Naive thymus-derived CD4-positive, alpha-beta T cell (primary cell): ENCODE measurements at places on chromosomes 1 and 21.

GRCh38 chr21:24112020-24112419, 1495.3 kb downstream of the MRPL39 start:
- H3K36me3 ChIP-seq = no peaks in the 10 kb centered on the region

DNA sequence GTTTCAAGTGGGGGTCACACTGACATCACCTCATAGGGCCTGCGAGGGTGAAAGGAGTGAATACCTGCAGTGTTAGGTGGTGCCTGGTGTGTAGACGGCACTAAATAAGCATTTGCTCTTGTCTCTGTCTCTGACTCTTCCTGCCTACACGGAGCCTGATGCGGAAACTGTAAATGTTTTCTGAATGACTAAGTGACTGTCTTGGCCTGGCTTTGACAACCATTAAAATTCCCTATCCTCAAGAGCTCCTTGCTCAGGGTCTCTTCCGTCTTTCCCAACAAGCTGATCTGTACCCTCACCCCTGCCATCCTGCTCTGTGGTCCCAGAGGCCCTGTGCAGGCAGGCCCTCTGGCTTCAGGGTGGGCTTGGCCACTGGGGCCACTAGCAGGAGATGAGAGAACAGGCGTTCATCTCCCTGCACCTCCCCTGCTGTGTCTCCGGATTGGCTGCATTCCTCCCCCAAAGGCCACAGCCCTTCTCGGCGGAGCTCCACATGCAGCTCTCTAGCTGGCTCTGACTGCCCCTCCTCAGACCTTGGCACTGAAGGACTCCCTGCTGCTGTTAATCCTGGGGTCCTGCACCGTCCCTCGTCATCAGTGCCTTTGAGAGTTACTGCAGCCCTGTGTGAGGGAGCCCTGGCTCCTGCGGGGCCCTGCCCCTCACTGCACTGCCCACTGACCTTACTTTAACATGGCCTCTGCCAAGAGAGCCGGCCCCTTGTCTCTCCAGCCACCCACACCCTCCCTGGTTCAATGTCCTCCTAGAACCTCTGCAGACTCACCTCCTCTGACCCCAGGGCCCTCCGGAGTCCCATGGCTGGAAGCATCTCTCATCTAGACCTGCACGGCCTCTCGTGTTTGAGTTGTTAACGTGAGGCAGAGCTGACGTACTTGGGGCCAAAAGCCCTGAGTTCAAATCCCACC, 211.1 kb downstream of the MATN1 start:
- H3K36me3 ChIP-seq = no peaks in the 10 kb centered on the region
- no peak overlapping the region for H3K27ac ChIP-seq
- DNase-seq = no peak
- H3K4me3 ChIP-seq = no peak overlapping the region

GRCh38 chr1:66342707-66343106, 191.2 kb upstream of the SGIP1 start:
- peaks cover 71% of the 10 kb centered on the region for H3K4me1 ChIP-seq
- no peaks in the 10 kb centered on the region for H3K27me3 ChIP-seq
- no peak overlapping the region for H3K4me3 ChIP-seq

GRCh38 chr1:77371396-77371795, 89.6 kb downstream of the AK5 start:
- peaks cover 18% of the 10 kb centered on the region for H3K4me1 ChIP-seq
- H3K27ac ChIP-seq = no peak overlapping the region
- no peaks in the 10 kb centered on the region for H3K36me3 ChIP-seq
- H3K4me3 ChIP-seq = no peak overlapping the region
- no peaks in the 10 kb centered on the region for H3K27me3 ChIP-seq
- DNase-seq = no peak

DNA sequence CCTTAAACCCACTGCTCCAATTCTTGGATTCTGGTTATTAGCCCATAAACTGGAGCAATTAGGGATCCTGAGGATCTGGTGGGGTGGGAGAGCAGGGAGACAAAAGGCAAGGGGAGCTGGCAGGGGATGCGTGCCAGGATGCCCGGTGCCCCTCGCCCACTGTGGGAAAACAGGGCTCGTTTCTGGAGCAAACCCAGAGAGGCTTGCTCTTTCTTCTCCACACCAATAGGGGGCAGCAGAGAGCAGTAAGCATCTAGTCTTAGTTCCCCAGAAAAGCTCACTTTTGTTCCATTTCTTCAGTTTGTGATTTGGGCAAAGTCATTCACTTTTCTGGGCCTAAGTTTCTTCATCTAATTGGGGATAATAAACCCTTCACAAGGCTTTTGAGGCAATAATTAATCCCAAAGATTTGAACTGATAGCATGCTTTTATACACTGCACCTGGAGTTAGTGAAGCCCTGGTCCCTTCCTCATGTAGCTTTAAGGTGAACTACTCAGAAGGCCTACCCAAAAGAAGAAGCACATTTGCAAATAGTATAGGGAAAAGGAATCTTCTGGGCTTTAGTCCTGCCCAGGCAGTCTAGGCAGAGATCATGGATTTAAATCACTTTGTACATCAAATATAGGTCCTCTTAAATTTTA, 160.6 kb upstream of the USP24 start:
- no peaks in the 10 kb centered on the region for H3K4me1 ChIP-seq
- H3K4me3 ChIP-seq = no peak overlapping the region
- no peaks in the 10 kb centered on the region for H3K36me3 ChIP-seq
- no peak overlapping the region for H3K27ac ChIP-seq
- H3K27me3 ChIP-seq = no peaks in the 10 kb centered on the region

GRCh38 chr1:117104986-117105385, 16.6 kb downstream of the TRIM45 start:
- no peaks in the 10 kb centered on the region for H3K27me3 ChIP-seq
- DNase-seq = no peak
- no peak overlapping the region for H3K27ac ChIP-seq
- H3K4me1 ChIP-seq = no peaks in the 10 kb centered on the region
- H3K4me3 ChIP-seq = no peak overlapping the region
- H3K36me3 ChIP-seq = no peaks in the 10 kb centered on the region

GRCh38 chr1:206744683-206745082, 25.9 kb upstream of the IL19 start:
- no peak for DNase-seq
- H3K36me3 ChIP-seq = no peaks in the 10 kb centered on the region
- H3K4me1 ChIP-seq = peaks cover 6% of the 10 kb centered on the region

DNA sequence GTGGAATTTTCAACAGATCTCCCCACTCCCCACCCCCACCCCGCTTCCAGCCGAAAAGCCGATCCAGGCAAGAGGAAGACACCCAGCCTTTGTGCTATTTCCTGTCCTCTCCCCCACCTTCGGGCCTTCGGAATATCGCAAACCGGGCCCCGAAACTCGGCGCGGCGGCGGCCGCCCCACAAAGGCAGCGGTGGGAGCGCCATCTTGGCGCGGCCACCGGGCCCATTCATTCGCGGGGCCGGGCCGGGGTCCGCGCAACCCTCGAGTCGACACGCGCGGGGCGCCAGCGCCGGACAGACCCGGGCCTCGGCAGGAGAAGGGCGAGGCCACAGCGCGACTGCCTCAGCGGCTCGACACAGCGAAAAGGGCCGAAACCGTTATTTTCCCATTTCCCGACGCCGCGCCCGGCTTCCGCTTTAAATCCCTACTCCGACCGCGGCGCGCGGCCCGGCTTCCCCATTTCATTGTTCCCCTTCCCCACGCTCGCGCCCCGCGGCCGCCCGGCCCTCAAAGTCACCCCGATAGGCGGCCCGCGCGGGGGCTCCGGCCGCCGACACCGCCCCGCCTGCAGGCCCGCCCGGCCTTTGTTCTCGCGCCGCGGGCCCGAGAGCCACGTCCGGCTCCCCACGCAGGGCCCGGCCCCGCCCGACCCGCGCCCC, 911 bp downstream of the GNB1 start:
- no peaks in the 10 kb centered on the region for H3K36me3 ChIP-seq
- peaks cover 36% of the 10 kb centered on the region for H3K4me1 ChIP-seq
- peak overlapping the region; percentile 96 for H3K27ac ChIP-seq
- H3K4me3 ChIP-seq = peak overlapping the region; percentile 55
- no peaks in the 10 kb centered on the region for H3K27me3 ChIP-seq
- DNase-seq = peak; percentile 41

GRCh38 chr1:56922070-56922469, 43.7 kb downstream of the C8B start:
- no peaks in the 10 kb centered on the region for H3K27me3 ChIP-seq
- no peak overlapping the region for H3K27ac ChIP-seq
- no peak overlapping the region for H3K4me3 ChIP-seq

- H3K27me3 ChIP-seq = no peaks in the 10 kb centered on the region
- no peak overlapping the region for H3K27ac ChIP-seq
- H3K4me1 ChIP-seq = no peaks in the 10 kb centered on the region
- H3K4me3 ChIP-seq = no peak overlapping the region
- no peaks in the 10 kb centered on the region for H3K36me3 ChIP-seq
- DNase-seq = no peak
These were observed 55.8 kb downstream of the NAV1 start for GRCh38 chr1:201594575-201595245.

DNA sequence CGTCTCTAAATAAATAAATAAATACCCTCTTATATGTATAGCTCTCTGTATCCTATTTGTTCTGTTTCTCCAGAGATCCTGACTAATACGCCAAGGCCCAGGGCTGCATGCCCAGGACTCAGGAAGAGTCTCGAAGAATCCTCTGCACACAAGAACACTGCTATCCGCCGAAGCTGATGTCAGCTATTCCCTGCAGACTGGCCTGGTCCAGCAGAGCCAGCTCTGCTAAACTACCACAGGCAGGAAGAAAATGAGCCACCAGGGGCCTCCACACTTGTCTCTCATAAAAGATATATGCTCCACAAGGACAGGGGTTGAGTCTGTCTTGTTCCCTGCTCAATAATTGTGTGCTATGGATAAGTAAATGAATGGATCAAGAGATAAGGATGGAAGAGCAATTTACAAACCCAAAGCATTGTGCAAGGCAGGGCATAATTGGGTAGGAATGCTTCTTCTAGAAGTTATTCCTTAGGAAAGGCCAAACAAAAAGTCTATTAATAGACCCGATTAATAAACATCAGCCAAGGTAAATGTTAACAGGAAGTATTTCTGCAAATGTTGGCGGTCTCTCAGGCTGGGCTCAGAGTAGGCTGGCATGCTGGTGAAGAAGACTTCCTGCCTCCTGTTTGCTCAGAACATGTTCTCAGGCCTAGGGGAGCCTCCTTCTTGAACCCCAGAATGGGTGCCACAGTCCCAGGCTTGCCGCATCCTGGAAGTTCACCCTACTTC, 26.3 kb upstream of the MAN1C1 start:
- DNase-seq = no peak
- H3K4me1 ChIP-seq = peaks cover 7% of the 10 kb centered on the region
- no peaks in the 10 kb centered on the region for H3K27me3 ChIP-seq
- no peak overlapping the region for H3K27ac ChIP-seq

- no peak for DNase-seq
- H3K4me1 ChIP-seq = no peaks in the 10 kb centered on the region
- H3K4me3 ChIP-seq = no peak overlapping the region
- no peak overlapping the region for H3K27ac ChIP-seq
- no peaks in the 10 kb centered on the region for H3K36me3 ChIP-seq
- no peaks in the 10 kb centered on the region for H3K27me3 ChIP-seq
These were observed 109.8 kb downstream of the ELAVL4 start for GRCh38 chr1:50218344-50219120.

DNA sequence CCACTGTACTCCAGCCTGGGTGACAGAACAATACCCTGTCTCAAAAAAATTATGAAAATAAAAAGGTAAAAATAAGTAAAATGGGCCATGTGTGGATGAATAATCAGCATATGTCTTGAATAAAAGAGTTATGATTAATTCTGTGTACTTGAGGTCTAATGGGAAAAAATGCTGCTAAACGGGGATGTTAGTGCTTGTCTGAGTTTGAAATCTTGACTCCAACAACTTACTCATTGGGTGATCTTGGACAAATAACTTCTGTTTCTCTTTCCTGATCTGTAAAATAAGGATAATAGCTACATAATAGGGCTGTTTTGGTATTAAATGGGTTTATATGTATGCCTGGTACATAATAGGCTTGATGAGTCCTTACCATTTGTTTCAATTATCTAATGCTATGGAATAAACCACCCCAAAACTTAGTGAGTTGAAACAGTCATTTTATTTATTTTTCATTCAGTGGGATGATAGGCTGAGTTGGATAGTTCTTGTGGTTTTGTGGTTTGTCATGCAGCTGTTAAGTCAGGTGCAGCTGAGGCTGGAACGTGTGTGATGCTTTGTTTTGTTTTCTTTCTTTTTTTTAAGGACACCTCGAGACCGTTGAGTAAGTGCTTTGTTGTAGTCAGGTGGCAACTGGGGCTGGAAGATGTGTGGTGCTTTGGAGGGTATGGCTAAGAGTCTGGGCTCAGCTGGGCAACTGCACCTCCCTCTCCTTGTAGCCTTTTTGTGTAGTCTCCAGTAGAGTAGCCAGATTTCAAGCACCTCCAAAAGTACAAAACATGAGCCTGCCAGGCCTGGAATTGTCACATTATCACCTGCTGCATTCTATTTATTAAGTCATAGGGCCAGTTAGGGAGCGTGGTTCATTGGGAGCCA, 4.9 kb downstream of the MDM4 start:
- peak overlapping the region; percentile 6 for H3K4me3 ChIP-seq
- peaks cover 47% of the 10 kb centered on the region for H3K4me1 ChIP-seq
- no peaks in the 10 kb centered on the region for H3K27me3 ChIP-seq
- DNase-seq = peak; percentile 89
- peak overlapping the region; percentile 70 for H3K27ac ChIP-seq

- H3K36me3 ChIP-seq = no peaks in the 10 kb centered on the region
- H3K4me1 ChIP-seq = no peaks in the 10 kb centered on the region
- no peak overlapping the region for H3K27ac ChIP-seq
- H3K27me3 ChIP-seq = no peaks in the 10 kb centered on the region
- DNase-seq = no peak
These were observed 24.8 kb upstream of the PSEN2 start for GRCh38 chr1:226845624-226846023.

DNA sequence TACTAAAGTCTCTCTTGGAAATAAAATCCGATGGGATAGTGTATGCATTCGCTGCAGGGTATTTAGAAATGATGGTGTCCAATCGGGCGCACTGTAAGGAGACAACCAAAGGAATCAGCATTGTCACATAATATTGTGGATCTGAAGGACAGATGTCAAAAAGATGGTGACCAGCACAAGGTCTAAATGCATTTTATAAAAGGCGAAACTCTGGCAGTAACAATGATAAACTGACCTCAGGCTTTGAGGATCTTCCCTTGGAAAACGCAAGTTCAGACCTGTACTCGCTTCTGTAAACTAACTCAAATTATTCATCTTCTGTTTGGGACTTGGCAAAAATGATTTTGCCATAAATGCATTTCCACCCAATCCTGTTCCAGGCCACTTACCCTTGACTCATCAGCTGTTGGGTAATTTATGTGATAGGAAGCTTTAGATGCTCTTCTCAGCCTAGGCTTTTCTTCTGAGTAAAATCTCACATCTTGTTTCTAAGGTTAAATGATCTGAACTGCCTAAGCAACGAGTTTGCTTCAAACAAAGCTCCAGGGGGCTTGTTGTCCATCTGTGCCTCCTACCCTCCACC, 33.8 kb downstream of the STPG1 start:
- H3K4me1 ChIP-seq = no peaks in the 10 kb centered on the region
- no peak for DNase-seq
- no peaks in the 10 kb centered on the region for H3K27me3 ChIP-seq
- no peak overlapping the region for H3K4me3 ChIP-seq

- no peak for DNase-seq
- no peak overlapping the region for H3K4me3 ChIP-seq
- no peak overlapping the region for H3K27ac ChIP-seq
- no peaks in the 10 kb centered on the region for H3K4me1 ChIP-seq
These were observed 13.2 kb downstream of the AKR1A1 start for GRCh38 chr1:45563843-45564242.
